Hematopoietic multipotent progenitor cell treated with erythropoietin and hydrocortisone succinate and interleukin-3 and kit ligand, for 4 days (in vitro differentiated cells): ENCODE measurements at places on chromosomes 7 and 10.

DNA sequence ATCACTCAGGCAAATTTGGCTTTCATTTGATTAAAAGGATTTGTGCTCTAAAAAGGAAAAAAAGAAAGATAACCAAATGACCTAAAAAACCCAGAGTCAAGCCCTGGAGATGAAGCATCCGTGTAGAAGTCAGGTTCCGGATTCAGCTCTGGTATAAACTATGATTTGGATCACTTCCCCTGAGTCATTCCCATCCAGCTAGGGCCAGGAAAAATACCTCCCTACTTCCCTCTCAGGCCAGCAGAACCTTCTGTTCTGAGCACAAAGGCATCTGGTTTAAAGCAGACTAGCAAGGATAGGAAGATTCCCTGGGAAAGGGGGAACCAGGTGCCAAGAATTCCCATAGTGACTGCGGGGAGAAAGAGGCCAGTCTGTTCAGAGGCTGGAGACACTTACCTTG is 25.7 kb upstream of the NDST2 start:
- DNase-seq: no peak

DNA sequence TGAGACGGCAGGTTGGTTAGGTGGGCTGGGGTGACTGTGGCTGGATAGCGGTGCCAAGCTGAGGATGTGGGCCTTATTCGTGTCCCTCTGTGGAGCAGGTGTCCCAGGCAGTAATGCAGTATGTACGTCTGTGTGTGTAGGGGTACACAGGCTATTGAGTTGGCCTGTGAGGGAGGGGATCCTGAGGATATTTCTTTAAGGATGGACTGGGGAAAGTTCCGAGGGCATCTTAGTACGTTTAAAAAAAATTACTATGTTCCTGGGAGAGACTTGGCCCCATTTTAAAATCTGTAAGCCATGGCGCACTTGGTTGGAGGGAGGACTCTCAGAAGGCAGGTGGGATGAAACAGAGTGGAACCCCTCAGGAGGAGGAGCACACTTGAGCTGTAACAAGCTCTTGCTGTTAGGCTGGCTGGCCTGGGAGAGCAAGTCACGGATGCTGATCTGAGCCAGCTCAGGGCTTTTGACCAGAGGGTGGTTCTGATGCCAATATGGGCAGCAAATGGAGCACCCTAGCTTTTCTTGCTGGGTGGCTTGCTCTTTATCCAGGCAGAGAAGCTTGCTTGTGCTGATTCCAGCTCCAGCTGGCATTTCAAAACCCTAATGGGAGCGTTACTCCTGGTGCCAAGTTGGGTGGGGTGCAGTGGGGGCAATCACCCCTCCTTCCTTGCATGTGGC is 765 bp downstream of the WBP1L start:
- DNase-seq: peak; percentile 54

- DNase-seq: no peak
These were observed 207.4 kb downstream of the TMEM178B start for GRCh38 chr7:141281311-141281710.

DNA sequence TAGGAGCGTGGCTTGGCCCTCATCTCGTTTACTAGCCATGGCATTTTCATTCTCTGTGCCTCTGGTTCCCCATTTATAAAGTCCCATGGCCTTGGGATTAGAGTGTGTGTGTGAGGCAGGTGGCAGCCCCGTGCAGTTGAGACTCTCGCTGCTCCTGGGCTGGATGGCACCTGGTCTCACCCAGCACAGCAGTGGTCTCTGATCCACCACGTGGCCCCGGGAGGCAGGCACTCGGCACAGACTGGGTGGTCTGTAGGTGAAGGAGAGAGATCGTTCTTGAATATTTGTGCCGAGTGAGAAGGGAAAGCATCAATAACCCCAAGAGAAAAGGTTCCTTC is 50.4 kb downstream of the CALML3 start:
- no peak for DNase-seq

DNA sequence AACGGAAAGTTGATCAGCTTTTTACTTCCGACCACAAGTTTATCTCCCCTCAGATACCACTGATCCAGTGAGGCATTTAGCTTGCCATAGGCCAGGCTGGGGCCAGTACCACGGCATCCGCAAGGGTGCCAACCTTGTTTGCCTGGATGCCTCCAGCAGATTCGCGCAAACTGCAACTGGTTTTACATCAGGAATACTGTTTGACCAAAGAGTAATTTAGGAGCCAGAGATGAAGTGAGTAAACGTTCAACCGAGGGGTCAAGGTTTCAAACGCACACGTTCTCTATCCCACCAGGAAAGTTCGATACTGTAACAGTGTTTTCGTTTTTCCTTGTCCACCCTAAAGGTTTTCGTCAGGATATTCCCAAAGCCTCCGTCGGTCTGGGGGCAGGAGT is 266 bp upstream of the MDFIC start:
- DNase-seq: peak; percentile 52

GRCh38 chr7:22671177-22671879 is 55.7 kb upstream of the IL6 start:
- DNase-seq: no peak

GRCh38 chr10:47269294-47269693 is 30.7 kb upstream of the GDF10 start:
- no peak for DNase-seq

GRCh38 chr7:756231-756927 is 29.3 kb upstream of the PRKAR1B start:
- no peak for DNase-seq

DNA sequence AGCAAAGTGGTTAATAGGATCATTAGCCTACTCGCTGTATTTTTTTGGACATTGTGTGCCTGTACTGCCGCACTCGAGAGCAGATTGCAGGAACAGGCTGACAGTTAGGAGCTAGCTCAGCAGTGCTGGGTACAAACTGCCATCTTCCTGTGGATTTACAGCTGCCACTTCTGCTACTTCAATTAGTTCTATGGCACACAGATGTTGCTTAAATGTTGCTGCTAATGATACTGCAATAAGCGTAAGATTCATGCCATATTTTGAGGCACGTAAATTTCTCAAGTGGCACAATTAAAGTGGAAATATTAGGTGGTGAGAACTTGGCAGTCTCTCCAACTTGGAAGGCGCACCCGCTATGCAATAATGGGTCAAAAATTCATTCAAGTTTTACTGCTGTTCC is 171.9 kb downstream of the EBF3 start:
- no peak for DNase-seq

DNA sequence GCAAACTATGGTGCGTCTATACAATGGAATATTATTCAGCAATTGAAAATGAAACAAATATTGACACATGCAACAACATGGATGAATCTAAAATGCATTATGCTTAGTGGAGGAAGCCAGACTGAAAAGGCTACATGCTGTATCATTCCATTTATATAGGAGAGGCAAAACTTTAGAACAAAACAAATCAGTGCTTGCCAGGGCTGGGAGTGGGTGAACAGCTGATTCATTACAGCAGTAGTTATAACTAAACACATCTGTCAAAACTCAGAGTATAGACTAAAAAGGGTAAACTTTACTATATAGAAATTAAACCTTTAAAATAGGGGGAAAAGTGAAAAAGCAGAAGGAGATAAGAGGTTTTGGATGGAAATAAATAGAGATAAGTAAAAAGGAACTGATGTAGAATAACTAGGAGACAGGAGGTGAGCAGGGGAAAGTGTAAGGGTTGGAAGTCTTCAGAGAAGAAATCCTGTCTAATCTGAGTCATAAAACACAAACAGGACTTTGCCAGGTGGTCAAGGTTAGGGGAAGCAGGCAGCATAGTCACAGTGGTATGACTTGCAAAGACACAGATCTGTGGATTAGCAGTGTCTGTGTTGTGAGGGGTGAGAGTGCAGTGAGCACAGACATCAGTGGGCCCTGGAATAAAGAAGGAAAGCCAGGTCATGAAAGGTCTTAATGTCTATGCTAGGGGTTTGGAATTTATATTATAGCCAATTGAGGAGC is 349.8 kb downstream of the PHTF2 start:
- DNase-seq: no peak

DNA sequence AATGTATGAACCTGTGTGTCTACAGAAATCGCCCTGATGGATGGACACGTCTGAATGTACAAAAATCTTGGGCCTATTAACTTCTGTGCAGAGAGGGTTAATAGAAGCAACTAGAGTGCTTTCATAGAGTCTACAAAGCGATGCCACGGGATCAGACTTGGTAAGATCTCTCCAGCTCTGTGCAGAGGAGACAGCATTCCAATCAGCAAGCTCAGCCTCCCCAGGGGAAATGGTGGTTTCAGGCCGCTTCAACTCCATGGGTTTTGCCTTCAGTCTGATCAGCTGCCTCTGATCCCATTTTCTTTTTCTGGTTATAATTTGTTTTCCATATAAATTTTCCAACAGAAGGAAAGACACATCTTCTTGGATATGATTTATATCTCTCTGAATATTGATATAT is 35.1 kb upstream of the COBL start:
- DNase-seq: no peak
